ENCODE measurements at places on chromosomes 13 and 19.
A peak's percentile ranks its signal among the peaks of the same experiment; 100 is the strongest.

DNA sequence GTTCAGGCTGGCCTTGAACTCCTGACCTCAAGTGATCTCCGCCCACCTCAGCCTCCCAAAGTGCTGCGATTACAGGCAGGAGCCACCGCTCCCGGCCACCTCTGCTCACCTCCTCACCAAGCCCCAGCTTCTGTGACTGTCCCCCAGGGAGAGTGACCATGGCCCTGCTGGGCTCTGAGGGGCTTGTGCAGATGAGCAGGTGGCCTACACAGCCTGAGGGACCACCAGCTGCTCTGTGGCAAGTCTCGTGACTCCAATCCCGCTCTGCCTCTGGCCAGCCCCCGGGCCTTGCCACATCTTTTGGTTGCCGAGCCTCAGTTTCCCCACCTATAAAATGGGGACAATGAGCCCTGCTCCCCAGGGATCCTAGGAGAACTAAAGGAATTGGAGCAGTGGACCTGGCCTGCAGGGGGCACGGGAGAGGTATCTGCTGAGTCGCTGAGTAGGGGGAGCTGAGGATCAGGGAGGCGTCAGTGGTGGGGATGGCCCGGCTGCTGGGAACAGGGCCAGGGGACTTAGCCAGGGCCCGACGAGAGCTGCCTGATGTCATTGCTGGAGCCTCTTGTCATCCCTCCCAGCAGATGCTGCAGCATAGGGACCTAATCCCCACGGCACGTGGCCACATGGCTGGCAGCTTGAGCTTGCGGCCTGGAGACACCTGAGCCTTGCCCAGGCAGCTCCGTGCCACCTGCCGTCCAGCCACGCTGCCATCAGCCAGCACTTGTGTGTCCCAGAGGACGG lies 74.7 kb downstream of the GADD45B start:
- peaks cover 37% of the 10 kb centered on the region for H3K4me1 ChIP-seq
- no peak overlapping the region for H3K27ac ChIP-seq
- no peaks in the 10 kb centered on the region for H3K36me3 ChIP-seq
- DNase-seq = no peak
- no peak overlapping the region for H3K4me3 ChIP-seq
- no peaks in the 10 kb centered on the region for H3K27me3 ChIP-seq

DNA sequence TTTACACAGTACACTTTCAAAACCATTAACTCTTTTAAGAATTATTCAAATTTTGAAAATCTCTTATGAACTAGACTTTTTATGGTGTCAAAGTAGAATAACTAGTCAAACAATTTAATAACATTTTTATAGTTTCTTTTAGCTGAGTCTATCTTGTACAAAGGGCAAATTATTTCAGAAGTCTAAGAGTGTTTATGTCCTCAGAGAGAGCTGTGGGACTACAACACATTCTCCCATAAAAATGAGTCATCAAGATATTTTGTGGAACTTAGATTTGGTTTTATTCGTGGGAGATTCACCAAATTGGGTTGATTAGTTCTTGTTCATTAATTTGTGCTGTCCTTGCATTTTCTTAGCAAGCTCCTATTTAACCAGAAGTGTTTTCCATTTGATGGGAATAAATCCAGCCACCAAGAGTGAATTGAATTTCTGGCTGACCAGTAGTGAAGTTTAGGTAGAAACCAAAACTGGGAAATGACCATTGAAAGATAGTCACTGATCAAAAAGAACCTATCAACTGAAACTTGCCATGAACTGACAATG lies 291.0 kb downstream of the DLEU7 start:
- H3K27ac ChIP-seq = no peak overlapping the region
- H3K27me3 ChIP-seq = no peaks in the 10 kb centered on the region
- DNase-seq = no peak
- H3K4me3 ChIP-seq = no peak overlapping the region
- no peaks in the 10 kb centered on the region for H3K4me1 ChIP-seq

- H3K27ac ChIP-seq = peak overlapping the region; percentile 98
- peaks cover 25% of the 10 kb centered on the region for H3K27me3 ChIP-seq
- H3K4me1 ChIP-seq = peaks cover 19% of the 10 kb centered on the region
- no peaks in the 10 kb centered on the region for H3K36me3 ChIP-seq
These were observed 3.4 kb downstream of the PRR36 start for GRCh38 chr19:7870571-7871436.

DNA sequence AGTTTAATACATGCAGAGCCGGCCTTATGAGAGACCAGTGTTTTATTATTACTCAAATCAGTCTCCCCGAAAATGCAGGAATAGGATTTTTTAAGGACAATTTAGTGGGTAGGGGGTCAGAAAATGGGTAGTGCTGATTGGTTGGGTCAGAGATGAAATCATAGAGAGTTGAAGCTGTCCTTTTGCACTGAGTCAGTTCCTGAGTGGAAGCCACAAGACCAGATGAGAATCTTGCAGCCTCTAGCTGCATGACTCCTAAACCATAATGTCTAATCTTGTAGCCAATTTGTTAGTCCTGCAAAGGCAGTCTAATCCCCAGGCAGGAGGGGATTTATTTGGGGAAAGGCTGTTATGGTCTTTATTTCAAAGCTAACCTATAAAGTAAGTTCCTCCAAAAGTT lies 1163.9 kb downstream of the DIAPH3 start:
- peaks cover 7% of the 10 kb centered on the region for H3K4me1 ChIP-seq
- no peak overlapping the region for H3K4me3 ChIP-seq
- no peaks in the 10 kb centered on the region for H3K27me3 ChIP-seq
- DNase-seq = no peak
- peaks cover 3% of the 10 kb centered on the region for H3K36me3 ChIP-seq
- H3K27ac ChIP-seq = no peak overlapping the region

DNA sequence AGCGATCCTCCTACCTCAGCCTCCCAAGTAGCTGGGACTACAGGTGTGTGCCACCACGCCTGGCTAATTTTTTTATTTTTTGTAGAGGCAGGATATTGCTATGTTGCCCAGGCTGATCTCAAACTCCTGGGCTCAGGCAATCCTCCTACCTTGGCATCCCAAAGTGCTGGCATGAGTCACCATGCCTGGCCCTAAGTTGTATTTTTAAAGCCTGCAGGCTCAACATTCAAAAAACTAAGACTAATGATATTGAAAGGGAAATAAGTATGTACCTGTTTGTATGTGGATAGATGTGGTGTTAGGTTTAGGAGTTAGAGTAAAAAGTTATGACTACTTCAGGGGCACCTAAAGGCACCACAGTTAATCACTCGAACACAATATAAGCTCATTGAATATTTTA lies 5.4 kb upstream of the IPO5 start:
- no peaks in the 10 kb centered on the region for H3K27me3 ChIP-seq
- H3K27ac ChIP-seq = no peak overlapping the region
- no peaks in the 10 kb centered on the region for H3K4me1 ChIP-seq

DNA sequence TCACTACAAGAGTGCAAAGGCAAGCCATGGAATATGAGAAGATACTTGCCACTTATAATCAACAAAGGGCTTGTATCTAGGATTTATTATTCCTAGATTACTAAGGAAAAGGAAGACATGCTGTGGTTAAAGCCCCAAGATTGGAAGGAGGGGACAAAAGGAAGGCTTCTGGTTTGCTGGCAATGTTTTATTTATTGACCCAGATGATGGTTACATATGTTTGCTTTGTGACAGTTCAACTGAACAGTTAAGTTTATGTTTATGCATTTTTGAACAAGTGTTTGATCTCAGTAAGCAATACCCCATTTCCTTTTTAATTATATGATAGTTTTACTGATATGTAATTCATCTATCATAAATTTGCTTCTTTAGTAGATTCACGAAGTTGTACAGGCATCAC lies 40.3 kb downstream of the CDADC1 start:
- no peak overlapping the region for H3K27ac ChIP-seq
- no peaks in the 10 kb centered on the region for H3K4me1 ChIP-seq
- no peaks in the 10 kb centered on the region for H3K27me3 ChIP-seq
- no peaks in the 10 kb centered on the region for H3K36me3 ChIP-seq
- H3K4me3 ChIP-seq = no peak overlapping the region
- no peak for DNase-seq

GRCh38 chr19:19260417-19261214 lies 12.5 kb downstream of the TM6SF2 start:
- DNase-seq = no peak
- peaks cover 74% of the 10 kb centered on the region for H3K27me3 ChIP-seq
- H3K36me3 ChIP-seq = peaks cover 5% of the 10 kb centered on the region
- peaks cover 27% of the 10 kb centered on the region for H3K4me1 ChIP-seq
- H3K27ac ChIP-seq = no peak overlapping the region

DNA sequence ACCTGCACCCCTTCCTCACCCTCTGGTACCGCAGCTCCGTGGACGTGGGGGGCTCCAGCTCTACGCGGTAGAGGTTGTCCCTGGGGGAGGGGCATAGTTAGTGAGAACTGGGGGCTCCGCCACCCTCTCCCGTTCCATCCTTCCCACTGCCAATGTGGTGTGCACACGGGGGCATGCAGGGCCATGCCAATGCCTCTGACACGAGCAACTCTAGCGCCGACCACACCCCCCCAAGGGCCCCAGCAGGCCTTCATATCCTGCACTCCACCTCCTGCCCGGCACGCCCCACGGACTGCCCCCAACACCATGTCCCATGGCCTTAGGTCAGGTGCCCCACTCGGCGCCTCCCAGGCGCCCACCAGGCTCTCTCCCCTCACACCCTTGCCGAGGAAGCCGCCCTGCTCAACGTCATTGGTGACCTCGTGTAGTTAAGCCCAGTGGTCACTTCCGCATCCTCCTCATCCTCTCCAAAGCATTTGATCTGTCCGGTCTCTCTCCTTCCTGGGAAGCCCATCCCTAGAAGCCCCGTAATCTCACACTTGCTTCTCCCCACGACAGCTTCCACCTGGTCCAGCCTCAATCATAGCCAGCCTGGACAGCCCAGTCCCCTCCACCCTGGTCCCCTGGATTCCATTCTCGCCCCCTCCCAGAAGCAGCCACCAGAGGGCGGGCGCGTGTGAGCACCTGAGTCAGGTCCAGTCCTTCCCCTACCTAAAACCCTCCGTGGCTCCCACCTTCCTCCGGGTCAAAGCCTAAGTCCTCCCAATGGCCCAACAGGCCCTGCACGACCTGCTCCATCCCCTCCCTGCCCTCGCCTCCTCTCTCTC lies 2.1 kb downstream of the SEMA6B start:
- H3K27me3 ChIP-seq = no peaks in the 10 kb centered on the region
- no peak for DNase-seq
- H3K4me1 ChIP-seq = peaks cover 4% of the 10 kb centered on the region

GRCh38 chr13:109256866-109257760 lies 529.3 kb downstream of the IRS2 start:
- no peak for DNase-seq
- H3K4me1 ChIP-seq = peaks cover 17% of the 10 kb centered on the region
- H3K4me3 ChIP-seq = no peak overlapping the region
- peaks cover 3% of the 10 kb centered on the region for H3K36me3 ChIP-seq

- DNase-seq = no peak
- H3K4me3 ChIP-seq = no peak overlapping the region
- peaks cover 24% of the 10 kb centered on the region for H3K4me1 ChIP-seq
These were observed 99.2 kb downstream of the INSR start for GRCh38 chr19:7195046-7195445.

DNA sequence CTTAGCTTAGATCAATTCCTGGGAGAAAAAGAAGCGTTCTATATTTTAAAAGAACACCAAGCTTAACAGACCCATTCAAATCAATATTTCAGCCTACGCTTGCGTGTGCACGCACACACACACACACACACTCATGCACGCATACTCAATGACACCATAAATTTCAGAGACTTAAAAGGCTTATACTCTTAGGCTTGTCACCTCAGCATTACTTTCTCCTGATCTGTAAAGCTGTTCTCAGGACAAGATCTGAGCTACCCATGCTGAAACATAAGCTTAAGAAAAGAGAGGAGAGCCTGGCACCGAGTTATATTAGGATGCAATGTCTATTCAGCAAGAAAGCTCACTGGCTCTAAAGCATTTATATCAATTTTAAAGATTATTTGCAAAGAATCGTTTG lies 368.5 kb downstream of the FGF14 start:
- peaks cover 19% of the 10 kb centered on the region for H3K4me1 ChIP-seq
- no peak overlapping the region for H3K27ac ChIP-seq
- no peak for DNase-seq
- H3K4me3 ChIP-seq = peak overlapping the region; percentile 12
- H3K36me3 ChIP-seq = no peaks in the 10 kb centered on the region
- H3K27me3 ChIP-seq = peaks cover 16% of the 10 kb centered on the region

DNA sequence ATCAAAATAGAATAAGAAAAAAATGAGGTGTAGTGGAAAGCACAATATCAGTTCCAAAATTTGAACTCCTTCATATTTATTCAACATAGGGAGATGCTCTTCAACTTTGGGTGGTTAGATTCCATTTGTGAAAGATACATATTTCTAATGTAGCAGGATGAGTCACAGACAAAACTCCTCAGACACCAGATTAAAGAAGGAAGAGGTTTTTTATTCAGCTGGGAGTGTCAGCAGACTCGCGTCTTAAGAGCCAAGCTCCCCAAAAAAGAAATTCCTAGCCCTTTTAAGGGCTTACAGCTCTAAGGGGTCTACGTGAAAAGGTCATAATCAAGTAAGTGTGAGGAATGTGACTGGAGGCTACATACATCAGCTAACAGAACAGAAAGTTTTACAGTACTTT lies 6.8 kb upstream of the ZNF765 start:
- no peaks in the 10 kb centered on the region for H3K4me1 ChIP-seq
- H3K36me3 ChIP-seq = peaks cover 33% of the 10 kb centered on the region
- no peak for DNase-seq
- no peak overlapping the region for H3K27ac ChIP-seq
- no peaks in the 10 kb centered on the region for H3K27me3 ChIP-seq
- no peak overlapping the region for H3K4me3 ChIP-seq

- peaks cover 6% of the 10 kb centered on the region for H3K4me1 ChIP-seq
- no peaks in the 10 kb centered on the region for H3K27me3 ChIP-seq
- H3K27ac ChIP-seq = no peak overlapping the region
- DNase-seq = no peak
These were observed 111.0 kb upstream of the KL start for GRCh38 chr13:32905063-32905863.

DNA sequence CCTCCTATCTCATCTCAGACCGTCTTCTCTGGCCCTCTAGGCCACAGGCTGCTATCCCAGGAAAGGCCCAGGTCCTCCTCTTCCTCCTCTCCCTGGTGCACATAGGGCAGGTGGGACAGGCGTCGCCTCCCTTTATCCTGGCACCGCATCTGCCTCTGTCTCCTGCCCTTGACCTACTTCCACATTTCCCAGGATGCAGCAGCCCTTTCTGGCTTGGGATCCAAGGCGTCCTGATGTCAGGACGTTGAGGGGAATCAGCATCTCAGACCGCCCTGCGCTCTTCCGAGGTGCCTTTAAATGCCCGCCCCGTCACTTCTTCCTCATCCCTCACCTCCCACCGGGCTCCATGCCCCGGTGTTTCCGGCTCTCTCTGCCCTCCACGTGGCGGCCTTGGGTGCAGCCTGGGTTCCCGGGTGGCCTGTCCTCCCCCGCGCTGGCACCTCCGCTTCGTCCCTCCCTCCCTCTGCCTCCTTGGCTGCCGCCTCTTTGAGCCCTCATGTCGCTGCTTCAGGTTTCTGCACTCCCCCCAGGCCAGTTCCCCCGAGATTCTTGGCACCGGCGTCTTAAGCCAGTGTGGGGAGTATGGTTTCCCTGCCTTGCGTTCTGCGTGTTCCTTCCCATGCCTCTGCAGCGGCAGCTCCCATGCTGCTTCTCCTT lies 66.3 kb downstream of the KDM4B start:
- no peaks in the 10 kb centered on the region for H3K36me3 ChIP-seq
- DNase-seq = no peak
- H3K4me1 ChIP-seq = peaks cover 31% of the 10 kb centered on the region

- no peaks in the 10 kb centered on the region for H3K27me3 ChIP-seq
- DNase-seq = no peak
- H3K4me3 ChIP-seq = no peak overlapping the region
- H3K4me1 ChIP-seq = no peaks in the 10 kb centered on the region
- H3K36me3 ChIP-seq = peaks cover 18% of the 10 kb centered on the region
These were observed 17.5 kb downstream of the CUL4A start for GRCh38 chr13:113226873-113227450.

Data from neural crest cell (in vitro differentiated cells).